Foreskin fibroblast (primary cell): ENCODE measurements at places on chromosomes 4 and X.

DNA sequence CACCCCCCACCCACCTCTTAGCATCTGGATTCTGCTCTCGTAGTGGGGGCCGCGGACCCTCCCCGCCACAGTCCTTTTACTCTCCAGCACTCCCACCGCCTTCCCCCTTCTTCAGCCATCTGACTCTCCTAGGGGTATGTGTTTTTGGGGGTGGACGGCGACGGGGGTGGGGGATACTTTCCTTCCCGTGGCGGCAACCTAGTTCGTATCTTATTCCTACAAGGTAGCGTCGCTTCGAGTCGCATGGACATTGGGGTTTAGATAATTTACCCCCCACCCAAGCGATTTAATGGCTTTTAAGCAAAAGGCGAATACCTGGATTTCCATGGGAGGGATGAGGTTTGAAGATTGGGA lies 1.3 kb upstream of the BCORL1 start:
- no peak for DNase-seq

DNA sequence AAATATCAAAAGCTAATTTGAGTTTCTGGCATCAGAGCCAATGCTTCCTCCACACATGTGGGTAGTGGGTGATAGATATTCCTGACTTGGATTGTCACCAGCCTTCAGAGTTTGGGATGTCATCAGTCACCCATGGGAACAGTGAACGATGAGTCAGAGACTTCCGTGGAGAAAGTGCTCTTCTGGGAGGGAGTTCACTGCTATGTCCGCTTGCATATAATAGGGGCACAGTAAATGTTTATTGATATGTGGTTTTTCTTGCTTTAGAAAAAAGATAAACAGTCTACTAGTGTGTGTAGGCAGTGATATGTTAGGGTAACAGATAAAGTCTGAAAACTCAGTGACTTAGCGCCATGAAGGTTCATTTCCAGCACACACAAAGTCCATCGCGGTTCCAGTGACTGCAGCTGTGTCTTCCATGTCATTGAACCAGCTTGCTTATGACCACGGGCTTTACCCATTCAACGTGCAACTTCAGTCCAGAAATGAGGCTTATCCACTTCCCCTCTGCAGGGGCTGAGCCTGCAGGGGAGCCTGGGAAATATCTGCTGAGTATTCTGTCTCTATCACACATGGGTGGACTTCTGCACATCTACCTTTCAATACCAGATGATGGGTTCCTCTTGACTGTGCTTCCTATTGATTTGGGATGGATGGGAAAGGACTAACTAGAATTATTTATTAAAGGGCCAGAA lies 87.7 kb upstream of the WWC2 start:
- no peak for DNase-seq

DNA sequence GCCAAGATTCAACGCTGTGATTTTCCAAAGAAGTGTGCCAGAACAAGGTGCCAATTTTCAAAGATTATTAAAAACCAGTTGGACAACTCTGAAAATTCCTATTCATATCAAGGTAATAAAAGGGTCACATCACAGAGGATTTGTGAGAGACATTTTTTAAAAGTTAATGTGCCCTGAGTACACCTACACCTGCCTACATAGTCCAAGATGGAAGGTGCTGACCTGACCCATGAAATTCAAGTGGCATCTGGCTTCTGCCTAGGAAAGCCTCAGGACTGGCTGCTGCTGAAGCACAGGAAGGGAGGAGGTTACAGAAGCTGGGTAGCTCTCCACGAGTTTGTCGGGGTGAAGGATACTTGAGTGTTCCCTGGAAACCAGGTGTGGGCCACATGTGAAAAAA lies 11.4 kb upstream of the ARSJ start:
- DNase-seq, result no peak

DNA sequence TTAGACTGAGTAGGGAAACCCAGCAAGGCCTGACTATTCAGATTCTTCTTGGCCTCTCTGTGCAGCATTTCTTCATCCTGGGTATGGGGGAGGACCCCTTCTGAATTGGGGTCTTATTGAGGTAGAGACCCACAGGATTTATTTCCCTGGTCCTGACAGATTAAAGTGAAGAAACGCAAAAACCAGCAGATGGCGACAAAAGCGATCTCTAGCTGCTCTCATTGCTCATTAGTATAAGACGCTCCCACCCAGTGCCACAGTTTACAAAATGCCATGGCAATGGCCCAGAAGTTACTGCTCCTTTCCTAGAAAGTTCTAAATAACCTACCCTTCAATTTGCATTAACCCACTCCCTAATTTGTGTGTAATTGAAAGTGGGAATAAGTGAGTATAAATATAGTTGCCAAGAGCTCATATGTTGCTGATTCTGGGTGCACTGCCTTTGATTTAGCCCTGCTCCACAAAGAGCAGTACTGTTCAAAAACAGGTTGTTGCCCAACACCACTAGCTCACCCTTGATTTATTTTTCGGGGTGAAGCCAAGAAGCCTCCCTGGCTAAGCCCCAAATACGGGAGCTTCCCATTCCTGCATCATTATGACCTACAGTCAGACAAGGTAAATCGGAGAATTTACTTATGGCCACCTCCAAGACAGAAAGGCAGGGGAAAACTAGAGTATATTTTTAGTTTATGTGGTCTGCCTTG lies 3.7 kb upstream of the BEX4 start:
- peak; percentile 63 for DNase-seq

DNA sequence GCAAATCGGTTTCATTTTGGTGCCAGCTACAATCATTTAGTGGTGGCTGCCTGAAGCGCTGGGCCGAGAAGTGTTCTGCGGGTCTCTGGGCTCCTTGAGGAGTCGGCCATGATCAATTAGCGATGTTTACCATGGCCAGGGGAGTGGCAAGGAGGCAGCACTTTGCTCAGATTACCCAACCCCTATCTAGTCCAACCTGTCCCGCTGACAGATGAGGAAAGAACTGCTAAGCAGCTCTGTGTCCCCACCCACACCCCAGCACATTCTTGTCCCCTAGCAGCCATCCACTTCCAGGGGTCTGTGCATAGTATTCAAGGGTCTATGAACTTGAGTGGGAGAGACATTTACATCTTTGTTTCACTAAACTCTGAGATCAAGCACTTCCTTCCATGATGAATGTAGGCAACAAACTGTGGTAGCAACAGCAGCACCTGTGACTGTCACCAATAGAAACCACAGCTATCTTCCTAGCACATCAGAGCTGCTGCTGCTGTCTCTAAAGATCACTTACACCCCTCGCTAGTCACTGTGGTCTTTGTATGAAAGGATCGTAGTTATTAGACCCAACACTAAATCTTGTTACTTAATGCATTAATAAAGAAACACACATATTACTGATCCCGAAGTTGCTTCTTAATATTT lies 331.6 kb downstream of the BCOR start:
- no peak for DNase-seq

DNA sequence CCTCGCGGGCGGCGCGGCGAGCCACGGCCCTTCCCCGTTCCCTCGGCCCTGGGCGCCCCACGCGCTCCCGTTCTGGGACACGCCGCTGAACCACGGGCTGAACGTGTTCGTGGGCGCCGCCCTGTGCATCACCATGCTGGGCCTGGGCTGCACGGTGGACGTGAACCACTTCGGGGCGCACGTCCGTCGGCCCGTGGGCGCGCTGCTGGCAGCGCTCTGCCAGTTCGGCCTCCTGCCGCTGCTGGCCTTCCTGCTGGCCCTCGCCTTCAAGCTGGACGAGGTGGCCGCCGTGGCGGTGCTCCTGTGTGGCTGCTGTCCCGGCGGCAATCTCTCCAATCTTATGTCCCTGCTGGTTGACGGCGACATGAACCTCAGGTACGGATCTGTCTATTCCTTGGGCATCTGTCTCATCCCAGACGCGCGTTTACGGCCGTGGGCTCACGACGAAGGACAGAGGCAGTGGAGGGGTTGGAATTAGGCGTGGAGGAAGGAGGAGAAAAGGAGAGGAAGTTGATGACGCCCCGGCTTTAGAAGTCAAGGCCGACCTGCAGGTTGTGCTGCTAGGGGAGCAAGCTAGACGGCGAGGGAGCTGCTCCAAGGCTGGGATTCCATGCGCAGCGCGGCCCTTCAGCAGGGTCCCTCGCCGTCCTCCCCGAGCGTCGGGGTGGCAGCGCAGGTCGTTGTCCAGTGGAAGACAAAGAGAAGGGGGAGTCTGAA lies 792 bp downstream of the SLC10A4 start:
- no peak for DNase-seq

GRCh38 chr4:89939994-89940393 lies 45.3 kb downstream of the MMRN1 start:
- no peak for DNase-seq

- no peak for DNase-seq
Observed at GRCh38 chrX:15525664-15526416, 25.2 kb downstream of the BMX start.

- peak; percentile 73 for DNase-seq
Observed at GRCh38 chr4:33961761-33962160, 2282.6 kb downstream of the ARAP2 start.

DNA sequence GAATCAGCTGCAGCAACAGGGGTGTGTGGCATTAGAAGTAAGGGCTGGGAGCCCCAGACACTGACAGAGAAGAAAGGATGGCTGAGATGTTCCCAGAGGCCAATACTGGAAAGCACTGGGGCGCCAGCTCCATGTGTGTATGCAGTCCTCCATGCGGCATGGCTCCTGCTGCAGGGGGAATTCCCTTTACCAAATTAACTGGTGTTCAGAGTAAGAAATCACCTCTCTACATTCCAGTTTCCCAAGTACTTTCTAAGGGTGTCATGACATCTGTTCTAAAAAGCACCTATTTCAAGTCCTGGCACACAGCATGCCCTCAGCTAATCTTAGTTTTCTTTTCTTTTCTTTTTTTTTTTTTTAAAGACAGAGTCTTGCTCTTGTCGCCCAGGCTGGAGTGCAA lies 98.0 kb downstream of the MAML3 start:
- no peak for DNase-seq

- no peak for DNase-seq
Observed at GRCh38 chrX:68865926-68866325, 37.1 kb downstream of the EFNB1 start.

DNA sequence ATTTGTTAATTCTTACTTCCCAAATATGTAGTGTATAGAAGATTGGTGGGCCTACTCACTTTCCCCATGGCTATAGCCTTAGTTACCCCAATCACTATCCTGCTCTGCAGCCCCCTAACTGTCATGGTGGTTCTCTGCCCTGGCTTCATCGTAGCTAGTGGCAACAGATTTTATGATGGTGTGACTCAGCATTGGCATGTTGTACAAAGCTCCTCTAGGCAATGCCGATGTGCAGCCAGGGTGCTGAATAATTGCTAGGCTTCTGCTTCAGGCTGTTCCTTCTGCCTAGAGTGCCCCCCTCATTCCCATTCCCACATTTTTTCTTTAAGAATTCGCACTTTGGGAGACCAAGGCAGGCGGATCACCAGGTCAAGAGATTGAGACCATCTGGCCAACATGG lies 35.2 kb downstream of the AFF2 start:
- DNase-seq, result peak; percentile 0

DNA sequence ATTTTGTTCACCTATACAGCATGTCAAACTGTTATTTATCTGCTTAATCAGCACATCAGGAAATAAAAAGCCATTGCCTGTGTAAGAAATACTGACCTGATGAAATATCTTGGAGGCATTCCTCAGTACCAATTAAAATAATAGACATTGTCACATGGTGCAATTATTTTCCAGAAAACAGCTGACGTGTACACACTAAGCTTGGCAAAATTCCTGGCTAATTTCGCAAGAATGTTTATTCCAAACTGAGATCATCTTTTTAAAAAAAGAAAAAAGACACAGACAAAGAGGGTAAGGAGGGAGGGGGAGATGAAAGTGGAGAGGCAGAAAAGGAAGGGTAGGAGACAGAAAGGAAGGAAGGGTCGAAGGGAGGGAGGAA lies 61.9 kb upstream of the NFKB1 start:
- peak; percentile 94 for DNase-seq

DNA sequence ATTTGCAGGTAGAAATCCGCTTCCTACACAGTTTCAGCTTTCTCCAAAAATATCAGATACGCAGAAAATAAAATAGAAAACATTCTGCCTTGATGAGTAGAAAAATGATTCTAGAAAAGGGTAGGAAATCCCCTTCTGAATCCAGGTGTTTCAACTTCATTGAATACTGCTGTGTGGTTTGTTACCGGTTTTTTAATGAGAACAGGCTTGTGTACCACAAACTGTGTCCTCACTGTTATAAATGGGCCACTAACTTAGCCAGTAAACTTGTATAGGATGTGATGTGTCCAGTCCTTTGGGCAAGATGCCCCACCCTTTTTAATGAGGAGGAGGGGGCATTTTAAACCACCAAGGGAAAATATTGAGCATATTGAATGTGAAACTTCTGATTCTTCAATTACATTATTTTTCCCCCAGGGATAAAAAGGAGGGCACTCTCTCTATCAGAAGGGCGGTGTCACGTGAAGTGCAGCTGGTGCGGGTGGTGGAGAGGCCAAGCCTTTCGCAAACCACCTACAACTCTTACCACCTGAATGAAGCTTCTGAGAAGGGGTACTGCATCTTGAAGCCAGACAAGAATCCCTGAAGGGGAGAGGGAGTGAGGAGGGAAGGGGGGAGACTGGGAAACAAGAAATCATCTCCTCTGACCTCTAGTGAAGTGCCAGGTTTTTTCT lies 4.5 kb downstream of the CXXC4 start:
- no peak for DNase-seq

- DNase-seq, result no peak
Observed at GRCh38 chr4:53463340-53463739, 85.9 kb downstream of the FIP1L1 start.

GRCh38 chrX:39734174-39734776 lies 363.5 kb downstream of the BCOR start:
- no peak for DNase-seq

GRCh38 chrX:14825851-14826250 lies 47.0 kb downstream of the FANCB start:
- DNase-seq, result no peak

GRCh38 chr4:186200516-186200915 lies 9.1 kb downstream of the CYP4V2 start:
- DNase-seq, result no peak

DNA sequence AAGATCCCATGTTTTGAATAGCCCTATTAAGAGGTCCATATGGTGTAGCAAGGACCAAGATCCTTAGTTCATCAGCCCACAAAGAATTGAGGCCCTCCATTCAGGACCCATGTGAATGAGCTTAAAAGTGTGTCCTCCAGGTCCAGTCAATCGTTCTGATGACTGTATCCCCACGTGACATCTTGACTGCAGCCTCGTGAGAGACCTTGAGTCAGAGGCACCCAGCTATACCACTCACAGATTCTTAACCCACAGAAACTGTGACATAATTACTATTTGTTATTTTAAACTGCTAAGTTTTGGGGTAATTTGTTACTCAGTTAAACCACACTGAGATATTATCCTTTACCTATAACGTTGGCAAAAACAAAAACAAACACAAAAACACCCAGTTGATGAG lies 62.4 kb downstream of the ZNF182 start:
- DNase-seq, result no peak

DNA sequence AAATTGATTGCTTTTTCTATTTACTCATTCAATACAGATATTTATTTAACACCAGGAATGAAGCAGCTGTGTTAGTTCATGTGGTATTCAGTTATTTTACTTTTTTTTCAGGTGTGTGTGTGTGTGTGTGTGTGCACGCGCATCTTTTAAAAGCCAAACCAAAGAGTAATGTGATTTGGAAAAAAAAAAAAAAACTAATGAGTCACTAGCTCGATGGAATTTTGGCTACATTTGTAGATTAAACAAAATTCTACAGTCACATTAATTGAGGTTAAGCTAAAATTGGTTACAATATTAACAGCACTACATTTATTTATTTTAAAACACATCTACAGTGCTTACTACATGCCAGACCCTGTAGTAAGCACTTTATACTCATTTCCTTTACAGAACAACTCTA lies 66.8 kb downstream of the HHIP start:
- peak; percentile 12 for DNase-seq

- DNase-seq, result no peak
Observed at GRCh38 chr4:75745721-75746199, 21.4 kb downstream of the USO1 start.
